ENCODE measurements at places on chromosomes 2 and 18.

DNA sequence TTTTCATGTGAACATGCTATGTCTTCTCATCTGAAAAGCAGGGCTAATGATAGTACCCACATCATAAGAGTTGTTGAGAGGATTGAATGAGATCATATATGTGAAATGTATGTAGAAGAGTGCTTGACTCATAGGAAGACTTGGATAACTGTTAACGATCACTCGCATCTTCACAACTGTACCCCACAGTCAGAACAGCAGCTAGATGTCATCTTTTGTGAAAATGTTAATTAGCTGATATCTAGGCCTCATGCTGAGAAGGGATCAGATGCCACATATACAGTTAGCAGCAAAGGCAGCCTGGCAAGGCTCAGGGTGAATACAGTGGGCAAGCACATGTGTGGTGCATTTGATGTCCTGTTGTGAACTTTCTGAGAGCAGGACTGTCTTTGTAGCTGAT, 24.2 kb downstream of the MAP3K20 start:
- no peak for DNase-seq

GRCh38 chr2:43592443-43592842, 3.4 kb downstream of the THADA start:
- DNase-seq = peak; percentile 78

DNA sequence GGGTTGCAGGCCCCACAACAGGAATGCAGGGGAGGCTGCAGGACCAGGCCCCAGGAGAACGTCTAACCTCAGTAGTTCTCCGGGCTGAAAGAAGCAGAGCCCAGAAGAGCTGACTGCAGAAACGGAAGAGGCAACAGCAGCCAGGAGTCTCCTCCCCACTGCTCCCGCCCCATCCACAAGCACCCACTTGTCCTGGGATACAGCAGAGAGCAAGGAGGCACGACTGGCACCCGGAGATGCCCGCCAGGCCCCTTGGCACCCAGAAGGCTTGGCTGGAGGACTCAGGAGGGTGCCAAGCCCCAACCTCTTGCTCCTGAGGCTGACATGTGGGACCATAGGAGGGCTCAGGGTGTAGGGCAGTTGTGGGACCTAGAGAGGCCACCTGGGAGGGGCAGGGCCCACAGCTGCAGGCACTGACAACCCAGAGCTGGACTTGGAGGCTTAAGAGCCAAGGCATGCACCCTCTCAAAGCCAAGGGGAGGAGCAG, 29.0 kb upstream of the TNS1 start:
- no peak for DNase-seq

DNA sequence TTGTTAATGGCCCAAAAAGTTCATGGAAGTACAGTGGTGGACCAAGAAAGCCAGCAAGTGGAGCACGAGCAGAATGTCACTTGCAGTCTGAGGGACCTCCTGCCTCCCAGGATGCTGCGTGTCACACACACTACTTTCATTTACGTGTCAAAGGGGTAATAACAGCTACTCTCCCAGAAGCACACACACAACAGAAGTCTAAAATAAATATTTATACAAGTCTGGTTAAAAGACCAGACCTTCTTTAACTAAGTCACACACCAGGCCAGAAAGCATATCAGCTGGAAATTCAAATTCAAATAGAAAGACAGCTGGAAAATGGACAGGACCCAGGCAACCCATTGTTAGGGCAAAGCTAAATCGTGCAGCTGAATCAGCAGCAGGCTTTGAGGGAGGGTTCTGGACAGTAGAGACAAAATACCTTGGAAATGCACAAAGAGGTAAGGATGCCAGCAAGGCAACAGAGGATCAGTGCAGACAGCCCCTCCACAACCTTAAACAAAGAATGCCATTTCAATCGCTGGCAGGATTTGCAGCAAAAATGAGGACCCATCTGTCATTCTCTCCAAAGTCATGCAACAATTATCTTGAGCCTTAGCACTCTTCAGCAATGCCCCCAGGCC, 160.5 kb downstream of the TMEM163 start:
- DNase-seq = no peak

GRCh38 chr2:215382011-215382410, 53.9 kb downstream of the FN1 start:
- DNase-seq = no peak

DNA sequence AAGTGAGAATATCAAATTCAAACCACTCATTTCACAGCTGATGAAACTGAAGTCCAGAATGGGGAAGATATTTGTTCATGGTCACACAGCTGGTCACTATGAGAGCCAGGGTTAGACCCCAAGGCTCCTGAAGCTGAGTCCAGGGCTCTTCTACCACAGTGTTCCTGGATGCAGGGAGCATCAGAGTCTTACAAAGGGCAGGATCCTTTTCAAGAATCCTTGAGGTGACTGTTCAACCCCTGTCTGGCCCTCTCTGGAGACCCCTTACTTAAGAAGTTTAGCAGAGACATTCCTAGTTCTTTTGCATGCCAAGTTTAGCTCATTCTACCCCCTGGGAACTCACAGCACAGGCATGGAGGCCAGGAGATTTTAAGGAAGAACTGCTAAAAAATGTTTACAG, 15.7 kb downstream of the PROKR1 start:
- DNase-seq = no peak

GRCh38 chr2:112787294-112787693, 3.0 kb upstream of the IL1A start:
- DNase-seq = no peak

DNA sequence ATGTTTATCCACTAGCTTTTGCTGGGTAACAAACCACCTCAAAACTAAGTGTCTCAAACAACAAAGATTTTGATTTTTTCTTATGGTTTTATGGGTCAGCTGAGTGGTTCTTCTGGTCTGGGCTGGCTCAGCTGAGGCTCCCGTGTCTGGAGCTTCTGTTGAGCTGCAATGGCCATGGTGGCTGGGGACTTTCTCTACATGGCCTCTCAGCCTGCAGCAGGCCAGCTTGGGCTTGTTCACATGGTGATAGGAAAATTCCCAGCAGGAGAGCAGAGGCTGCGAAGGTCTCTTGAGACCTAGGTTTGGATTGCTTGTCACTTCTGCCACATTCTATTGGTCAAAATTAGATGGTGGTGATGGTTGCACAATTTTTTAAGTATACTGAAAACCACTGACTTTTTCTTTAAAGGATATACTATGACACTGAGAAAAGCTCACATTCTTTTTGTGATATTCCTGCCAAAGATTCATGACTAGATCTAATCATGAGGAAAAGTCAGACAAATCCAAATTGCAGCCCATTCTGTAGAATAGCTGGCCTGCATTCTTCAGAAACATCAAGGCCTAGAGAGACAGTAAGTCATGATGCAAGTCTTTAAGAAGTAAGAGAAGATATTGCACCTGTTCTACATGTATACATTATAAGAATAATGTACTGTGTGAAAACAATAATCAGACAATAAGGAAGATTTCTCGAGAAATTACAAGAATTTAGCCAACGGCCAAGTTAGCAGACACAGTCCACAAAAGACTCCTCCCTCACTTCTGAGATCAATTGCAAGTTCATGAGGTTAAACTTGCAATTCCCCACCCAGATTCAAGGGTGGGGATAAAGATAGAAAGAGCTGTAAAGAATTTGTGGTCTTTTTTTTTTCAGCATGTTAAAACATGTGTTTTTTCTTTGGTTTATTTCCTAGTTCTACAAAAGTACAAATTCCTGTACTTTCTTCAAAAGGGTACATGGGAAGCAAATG, 35.0 kb upstream of the IL1R2 start:
- peak; percentile 41 for DNase-seq

GRCh38 chr2:179201869-179202268, 62.8 kb downstream of the SESTD1 start:
- peak; percentile 13 for DNase-seq

DNA sequence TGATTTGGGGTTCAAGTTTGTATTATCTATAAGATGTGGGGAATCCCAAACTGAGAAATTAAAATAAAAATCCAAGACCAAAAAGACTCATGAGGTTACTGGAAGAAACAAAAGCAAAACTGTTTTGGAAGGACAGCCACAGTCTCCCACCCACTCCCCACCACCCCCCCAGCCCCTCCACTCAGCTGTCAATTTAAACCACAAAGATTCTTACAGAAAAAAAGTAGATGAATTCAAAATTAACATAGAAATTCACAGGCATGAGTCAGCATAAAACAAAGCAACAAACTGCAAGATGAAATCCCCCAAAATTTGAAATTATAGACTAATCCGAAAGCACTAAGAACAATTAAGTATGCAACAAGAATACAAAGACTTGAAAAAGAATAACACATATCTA, 12.1 kb downstream of the MAP4K3 start:
- no peak for DNase-seq

- DNase-seq = no peak
These were observed 941.2 kb downstream of the SUCLG1 start for GRCh38 chr2:83517727-83518368.

GRCh38 chr2:20190876-20191713, 33.8 kb downstream of the SDC1 start:
- DNase-seq = no peak

DNA sequence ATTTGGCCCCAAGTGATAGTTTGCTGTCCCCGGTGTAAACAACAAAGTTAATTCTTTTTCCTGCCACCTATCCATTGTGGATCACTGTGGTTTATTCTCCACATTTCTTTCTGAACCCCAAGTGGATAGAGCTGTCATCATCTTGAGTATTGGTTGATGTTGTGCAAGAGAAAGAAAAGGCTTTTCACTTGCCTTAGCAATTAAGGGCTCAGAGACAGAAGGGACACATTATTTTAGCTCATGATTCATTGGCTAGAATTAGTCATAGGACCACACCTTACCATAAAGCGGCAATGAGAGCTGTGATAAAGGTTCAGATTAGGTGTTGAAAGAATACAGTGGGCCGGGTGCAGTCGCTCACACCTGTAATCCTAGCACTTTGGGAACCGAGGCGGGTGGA, 442.1 kb upstream of the DCC start:
- no peak for DNase-seq

DNA sequence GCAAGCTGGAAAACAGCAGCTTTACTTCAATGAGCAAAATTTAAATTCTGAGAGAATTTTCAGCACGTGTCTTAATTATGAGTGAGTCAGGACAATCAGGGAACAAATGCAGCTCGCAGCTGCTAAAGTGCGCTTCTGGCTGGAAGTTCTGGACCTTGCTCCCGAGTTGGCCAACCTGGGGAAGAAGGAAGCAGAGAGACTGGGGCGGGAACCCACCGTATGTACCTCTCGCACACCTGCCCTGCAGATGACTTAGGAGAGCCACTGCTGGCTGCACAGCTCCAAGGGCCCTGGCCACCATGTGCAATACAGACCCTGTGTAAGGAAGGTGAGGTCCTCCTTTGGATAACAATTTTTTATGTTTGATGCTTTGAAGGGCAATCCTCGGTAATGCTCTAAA, 42.4 kb downstream of the REEP1 start:
- DNase-seq = no peak

GRCh38 chr18:11040823-11041656, 108.3 kb downstream of the PIEZO2 start:
- peak; percentile 72 for DNase-seq

DNA sequence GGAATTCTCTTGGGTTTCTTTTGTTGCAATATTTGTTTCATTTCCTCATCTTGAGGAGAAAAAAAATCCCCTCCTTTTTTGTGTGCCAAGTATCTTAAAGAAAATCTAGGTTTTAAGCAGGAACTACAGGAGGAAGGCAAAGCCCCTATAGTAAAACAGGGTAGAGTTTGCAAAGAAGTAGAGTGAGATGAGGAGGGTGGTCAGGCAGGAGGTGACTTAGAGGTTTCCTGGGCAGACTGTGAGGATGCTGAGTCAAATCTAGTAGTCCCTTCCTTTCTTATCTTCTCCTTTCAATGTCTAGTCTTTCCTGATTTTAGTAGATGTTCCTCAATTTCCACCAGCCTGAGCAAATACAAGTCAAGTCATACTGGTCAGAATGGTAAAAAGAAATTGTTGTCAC, 222.5 kb downstream of the PMAIP1 start:
- DNase-seq = no peak

- no peak for DNase-seq
These were observed 296.5 kb upstream of the EPAS1 start for GRCh38 chr2:46000660-46001059.

DNA sequence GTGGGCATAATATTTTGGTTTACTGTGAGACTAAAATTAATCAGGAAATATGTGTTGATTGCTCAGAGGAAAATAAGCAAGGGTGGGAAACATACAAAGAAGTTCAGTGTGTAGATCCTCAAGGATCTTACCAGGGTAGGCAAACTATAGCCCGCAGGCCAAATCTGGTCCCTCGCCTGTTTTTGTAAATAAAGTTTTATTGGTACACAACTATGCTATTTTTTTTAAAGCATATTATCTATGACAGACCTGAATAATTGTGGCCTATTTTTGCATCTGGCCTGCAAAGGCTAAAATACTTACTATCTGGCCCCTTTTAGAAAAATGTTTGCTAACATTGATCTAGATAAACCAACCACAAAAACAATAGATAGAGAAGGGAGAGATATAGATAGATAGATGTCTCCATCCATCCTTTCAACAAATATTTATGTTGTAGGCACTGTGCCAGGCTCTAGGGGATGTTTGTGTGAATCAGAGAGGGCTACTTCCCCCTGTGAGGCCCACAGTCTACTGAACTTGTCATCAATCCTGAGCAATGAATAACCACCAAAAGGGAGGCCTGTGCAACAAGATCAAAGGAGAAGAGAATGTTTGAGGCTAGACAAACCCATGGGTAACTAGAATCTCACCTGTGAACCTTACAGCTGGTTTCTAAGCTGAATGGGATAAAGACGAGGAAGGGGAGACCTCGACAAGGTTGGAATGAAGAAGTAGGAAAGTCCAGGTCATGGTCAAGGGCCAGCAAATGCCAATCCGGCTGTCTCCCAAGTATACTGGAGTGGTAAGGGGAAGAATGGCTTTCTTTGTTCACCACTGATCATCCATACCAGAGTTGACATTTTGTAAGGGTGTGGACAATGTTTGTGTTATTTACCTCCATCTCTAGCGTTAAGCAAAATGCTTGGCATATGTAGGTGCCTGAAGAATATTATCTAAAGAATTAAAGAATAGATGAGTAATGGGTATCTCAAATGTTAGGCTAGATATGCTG, 23.6 kb downstream of the ALPK2 start:
- peak; percentile 65 for DNase-seq

- no peak for DNase-seq
These were observed 4.6 kb upstream of the PTPRM start for GRCh38 chr18:7562491-7562890.

GRCh38 chr2:137521653-137522619, 442.3 kb upstream of the HNMT start:
- no peak for DNase-seq

DNA sequence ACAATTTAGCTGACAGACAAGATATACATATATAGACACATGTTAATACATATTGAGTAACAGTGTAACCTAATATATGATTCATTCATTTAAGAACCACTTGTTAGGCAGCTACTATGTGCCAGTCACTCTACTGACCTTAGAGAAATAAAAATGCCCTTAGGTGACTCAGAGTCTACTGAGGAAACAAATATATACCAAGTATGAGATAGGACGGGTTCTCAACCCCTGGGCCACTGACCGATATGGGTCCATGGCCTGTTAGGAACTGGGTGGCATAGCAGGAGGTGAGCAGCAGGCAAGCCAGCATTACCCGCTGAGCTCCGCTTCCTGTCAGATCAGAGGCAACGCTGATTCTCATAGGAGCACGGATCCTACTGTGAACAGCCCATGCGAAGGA, 14.8 kb downstream of the STRN start:
- peak; percentile 52 for DNase-seq

Measured in GM23248 (cell line).